IMR-90 (cell line): ENCODE measurements at places on chromosomes 11 and 22. TPM values are rescaled to one million over a fixed set of nuclear protein-coding genes. Genes with fewer than 3 reads are reported as not detected.

GRCh38 chr11:85717429-85717828 lies 31.4 kb upstream of the CCDC89 start:
- DNase-seq: no peak

The PTPRCAP gene
- polyA plus RNA-seq: 0.14 and 0.24 TPM in 2 replicates

DNA sequence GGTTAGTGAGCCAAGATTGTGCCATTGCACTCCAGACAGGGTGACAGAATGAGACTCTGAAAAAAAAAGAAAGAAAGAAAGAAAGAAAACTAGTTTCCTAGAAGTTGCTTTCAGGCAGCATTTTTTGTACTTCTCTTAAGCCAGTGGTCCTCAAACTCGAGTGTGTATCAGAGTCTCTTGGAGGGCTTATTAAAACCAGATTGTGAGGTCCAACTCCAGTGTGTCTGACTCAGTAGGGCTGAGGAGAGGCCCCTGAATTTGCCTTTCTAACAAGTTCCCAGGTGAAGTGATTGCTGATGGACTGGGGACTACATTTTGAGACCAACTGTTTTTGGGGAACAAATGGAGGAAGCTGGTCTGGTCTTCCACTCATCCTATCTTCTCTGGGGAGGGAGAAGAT lies 57.5 kb upstream of the VSTM5 start:
- DNase-seq: no peak

DNA sequence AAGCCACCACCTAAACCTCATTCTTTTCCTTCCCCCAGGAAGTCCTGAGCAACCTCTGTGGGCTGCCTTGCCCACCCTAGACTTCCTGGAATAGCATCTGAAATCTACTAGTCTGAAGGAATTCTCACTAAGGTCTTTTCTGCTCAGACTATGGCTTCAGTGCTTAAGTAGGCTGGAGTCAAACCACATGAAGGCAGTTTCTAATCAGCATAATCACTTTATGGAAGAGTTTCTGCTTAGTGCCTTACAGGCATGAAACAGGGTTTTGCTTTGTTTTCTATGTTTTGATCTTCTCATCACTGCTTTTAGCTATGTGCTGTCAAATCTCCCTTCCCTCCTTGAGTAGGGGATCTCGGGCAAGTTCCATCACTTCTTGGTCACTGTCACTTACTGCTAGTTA lies 117.7 kb downstream of the WT1 start:
- DNase-seq: no peak

GRCh38 chr11:123195188-123196059 lies at the start of gene CLMP:
CLMP (minus strand) TSS chr11:123195248; CDS start chr11:123194940, 308 bp downstream.
- DNase-seq: peak; percentile 82

DNA sequence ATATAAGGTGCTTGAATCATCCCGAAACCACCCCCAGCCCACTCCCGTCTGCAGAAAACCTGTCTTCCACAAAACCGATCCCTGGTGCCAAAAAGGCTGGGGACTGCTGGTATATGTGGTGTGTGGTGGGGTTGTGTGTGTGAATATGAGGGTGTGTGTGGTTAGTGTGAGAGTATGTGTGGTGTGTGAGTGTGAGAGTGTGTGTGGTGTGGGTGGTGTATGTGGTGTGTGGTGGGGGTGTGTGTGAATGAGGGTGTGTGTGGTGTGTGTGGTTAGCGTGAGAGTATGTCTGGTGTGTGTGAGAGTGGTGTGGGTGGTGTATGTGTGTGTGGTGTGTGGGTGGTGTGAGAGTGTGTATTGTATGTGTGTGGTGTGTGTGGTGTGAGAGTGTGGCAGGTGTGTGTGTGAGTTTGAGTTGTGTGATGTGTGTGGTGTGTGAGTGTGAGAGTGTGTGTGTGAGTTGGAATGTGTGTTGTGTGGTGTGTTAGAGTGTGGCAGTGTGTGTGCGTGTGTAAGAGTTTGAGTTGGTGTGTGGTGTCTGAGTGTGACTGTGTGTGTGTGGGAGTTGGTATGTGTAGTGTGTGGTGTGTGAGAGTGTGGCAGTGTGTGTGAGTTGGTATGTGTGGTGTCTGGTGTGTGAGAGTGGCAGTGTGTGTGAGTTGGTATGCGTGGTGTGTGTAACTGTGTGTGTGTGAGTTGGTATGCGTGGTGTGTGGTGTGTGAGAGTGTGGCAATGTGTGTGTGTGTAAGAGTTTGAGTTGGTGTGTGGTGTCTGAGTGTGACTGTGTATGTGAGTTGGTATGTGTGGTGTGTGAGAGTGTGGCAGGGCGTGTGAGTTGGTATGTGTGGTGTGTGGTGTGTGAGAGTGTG lies 6.5 kb downstream of the UPK3A start:
- DNase-seq: no peak

The GLB1L2 gene
- 0.13 and 0.26 TPM in 2 replicates for polyA plus RNA-seq

- DNase-seq: no peak
Observed at GRCh38 chr22:32744176-32744959, 57.1 kb upstream of the TIMP3 start.

DNA sequence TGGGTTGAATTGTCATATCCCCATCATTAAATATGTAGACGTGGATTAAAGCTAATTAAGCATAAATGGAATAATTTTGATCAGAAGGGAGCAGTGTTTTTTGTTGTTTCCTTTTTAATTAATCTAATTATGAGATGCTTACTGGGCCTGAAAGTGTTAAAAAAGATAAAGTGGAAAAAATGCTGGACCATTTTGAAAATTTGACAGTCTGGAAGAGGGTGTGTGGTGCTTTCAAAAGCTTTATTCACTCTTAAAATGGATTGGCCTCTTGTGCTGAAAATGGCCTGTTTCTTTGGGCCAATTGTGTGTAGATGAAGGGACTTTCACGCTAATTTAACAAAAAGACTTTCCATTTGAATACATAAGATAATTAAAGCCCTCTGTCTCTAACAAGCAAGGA lies 1.8 kb downstream of the TNRC6B start:
- DNase-seq: no peak

The GLB1L3 gene
- not detected in 2 replicates for polyA plus RNA-seq

- no peak for DNase-seq
Observed at GRCh38 chr11:11558826-11559225, 63.0 kb downstream of the GALNT18 start.

GRCh38 chr22:45673482-45674175 lies 2.0 kb downstream of the ATXN10 start:
- DNase-seq: no peak

DNA sequence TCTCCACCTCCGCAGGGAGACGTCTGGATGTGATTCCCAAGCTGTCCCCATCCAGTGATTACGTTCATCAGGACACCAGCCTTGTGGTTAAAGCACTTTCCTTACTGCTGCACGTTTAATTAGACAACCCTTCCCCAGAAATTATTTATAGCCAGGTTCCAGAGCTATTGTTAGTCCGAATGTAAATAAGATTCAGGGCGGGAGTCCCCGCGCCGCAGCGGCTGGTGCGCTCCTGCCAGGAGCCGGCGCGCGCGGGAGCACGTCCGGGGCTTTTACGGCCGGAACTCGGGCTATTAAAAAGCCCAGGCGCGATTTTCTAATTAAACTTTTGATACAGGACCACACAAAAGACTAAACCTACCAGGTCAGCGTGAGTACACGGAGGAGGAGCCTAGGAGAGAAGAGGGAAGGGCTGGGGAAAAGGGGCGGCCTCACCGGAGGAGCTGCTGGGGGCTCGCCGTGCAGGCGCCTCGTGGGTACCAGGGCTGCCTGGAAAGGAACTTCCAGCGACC lies 538.3 kb downstream of the OPCML start:
- no peak for DNase-seq
